ENCODE measurements at places on chromosomes 12 and 14. TPM values are rescaled to one million over a fixed set of nuclear protein-coding genes. Genes with fewer than 3 reads are reported as not detected.

Gene ITGB7
- 3.2 TPM for total RNA-seq

Gene PDE3A
- 27.1 TPM for total RNA-seq

Gene TPH2
- total RNA-seq = not detected

Gene CLEC2A
- total RNA-seq = not detected

Gene LRP1
- total RNA-seq = 96.4 TPM

Gene MYO1H
- total RNA-seq = 0.79 TPM

Gene TM7SF3
- 49.6 TPM for total RNA-seq

Gene SLC17A8
- 2.6 TPM for total RNA-seq

Gene KRT74
- total RNA-seq = 0.10 TPM

Gene CD63
- total RNA-seq = 567 TPM

Gene FOXM1
- 68.6 TPM for total RNA-seq

Gene CCDC175
- total RNA-seq = 0.39 TPM

Gene KRT75
- not detected for total RNA-seq

Gene E2F7
- total RNA-seq = 7.4 TPM

Gene OGFOD2
- total RNA-seq = 17.0 TPM

Gene SLC39A2
- 4.5 TPM for total RNA-seq

Gene NPAS3
- total RNA-seq = 8.7 TPM

Gene SLC16A7
- 11.5 TPM for total RNA-seq

Gene SUPT16H
- total RNA-seq = 74.2 TPM

Gene SYNJ2BP
- 32.1 TPM for total RNA-seq

Gene GIT2
- total RNA-seq = 26.3 TPM

Gene CLEC2B
- total RNA-seq = not detected

Gene DDHD1
- 6.2 TPM for total RNA-seq

Gene ASPG
- 0.29 TPM for total RNA-seq

Gene CLEC4D
- not detected for total RNA-seq

Gene MAP3K9
- 27.4 TPM for total RNA-seq

Measured in type B pancreatic cell (in vitro differentiated cells).